ENCODE measurements at places on chromosomes 3 and 15.

DNA sequence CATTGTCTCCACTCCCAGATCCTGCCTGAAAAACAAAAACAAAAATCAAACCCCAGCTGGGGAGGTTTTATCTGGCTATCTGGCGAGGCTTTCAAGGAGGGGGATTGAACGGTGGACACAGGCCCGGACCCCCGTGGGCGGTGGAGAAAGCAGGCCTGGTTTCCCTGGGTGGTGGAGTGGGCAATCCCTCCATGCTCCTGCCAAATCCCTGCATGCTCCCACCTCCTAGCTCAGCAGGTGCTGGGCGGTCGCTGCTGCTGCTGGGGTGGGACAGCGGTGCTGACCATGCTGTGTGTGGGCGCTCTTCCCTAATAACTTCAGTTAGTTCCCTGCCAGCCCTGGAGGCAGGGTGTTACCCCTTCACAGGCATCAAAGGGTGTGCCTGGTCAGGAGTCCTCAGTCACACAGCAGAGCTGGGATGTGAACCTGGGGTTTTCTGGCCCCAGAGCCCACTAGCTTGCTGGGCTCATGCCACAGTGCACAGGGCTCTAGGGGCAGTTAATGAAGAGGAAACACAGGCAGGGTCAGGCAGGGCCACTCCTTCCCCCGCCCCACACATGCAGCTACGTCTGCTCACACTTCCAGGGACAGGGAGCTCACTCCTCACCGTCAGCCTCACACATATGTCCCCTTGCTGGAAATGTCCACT, 15.9 kb upstream of the PLXND1 start:
- DNase-seq: no peak

GRCh38 chr3:34635352-34635850, 837.0 kb downstream of the PDCD6IP start:
- DNase-seq: no peak

DNA sequence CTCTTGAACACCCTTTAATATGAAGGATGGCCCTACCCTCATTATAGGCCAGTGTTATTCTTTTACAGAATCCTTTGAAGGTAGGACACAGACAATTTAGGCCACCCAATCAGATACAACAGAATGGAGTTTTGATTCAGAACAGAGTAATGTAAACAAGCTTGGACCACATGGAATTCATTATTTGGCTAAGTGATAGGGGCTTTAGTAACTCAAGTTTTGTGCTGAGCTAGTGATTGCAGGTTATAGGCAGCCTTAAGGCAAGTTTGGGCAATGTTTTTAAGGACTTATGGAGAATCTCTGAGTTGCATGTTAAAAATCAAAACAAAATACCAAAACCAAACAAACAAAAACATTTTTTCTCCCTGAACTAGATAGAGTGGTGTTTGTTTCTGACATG, 312.1 kb upstream of the ROBO1 start:
- no peak for DNase-seq

- no peak for DNase-seq
Measured at GRCh38 chr15:56390739-56391267, 25.6 kb downstream of the TEX9 start.

GRCh38 chr15:44186705-44187104, 8.4 kb downstream of the FRMD5 start:
- DNase-seq: no peak

DNA sequence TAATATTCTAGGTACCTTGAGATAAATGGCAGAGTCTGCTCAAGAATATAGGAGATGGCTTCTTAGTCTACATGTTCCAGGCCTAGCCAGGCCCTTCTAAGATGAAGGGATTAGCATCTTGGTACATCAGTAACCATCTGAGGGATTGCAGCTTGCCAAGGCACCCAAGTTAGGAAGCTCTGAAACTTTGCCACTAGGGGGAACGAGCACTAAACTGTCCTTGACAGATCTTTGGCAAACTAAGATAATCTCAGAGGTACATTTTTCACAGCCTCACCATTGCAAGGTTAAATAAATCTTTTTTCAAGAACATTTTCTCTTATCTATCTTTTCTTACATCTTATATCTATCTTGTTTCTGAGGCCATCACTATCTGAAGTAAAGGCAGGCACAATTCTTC, 351.2 kb downstream of the RAP2B start:
- DNase-seq: no peak

GRCh38 chr3:139534455-139534812, 5.1 kb downstream of the RBP1 start:
- no peak for DNase-seq

GRCh38 chr15:71548401-71548807, 261.9 kb upstream of the NR2E3 start:
- no peak for DNase-seq
